ENCODE measurements at places on chromosomes 12 and 14.

DNA sequence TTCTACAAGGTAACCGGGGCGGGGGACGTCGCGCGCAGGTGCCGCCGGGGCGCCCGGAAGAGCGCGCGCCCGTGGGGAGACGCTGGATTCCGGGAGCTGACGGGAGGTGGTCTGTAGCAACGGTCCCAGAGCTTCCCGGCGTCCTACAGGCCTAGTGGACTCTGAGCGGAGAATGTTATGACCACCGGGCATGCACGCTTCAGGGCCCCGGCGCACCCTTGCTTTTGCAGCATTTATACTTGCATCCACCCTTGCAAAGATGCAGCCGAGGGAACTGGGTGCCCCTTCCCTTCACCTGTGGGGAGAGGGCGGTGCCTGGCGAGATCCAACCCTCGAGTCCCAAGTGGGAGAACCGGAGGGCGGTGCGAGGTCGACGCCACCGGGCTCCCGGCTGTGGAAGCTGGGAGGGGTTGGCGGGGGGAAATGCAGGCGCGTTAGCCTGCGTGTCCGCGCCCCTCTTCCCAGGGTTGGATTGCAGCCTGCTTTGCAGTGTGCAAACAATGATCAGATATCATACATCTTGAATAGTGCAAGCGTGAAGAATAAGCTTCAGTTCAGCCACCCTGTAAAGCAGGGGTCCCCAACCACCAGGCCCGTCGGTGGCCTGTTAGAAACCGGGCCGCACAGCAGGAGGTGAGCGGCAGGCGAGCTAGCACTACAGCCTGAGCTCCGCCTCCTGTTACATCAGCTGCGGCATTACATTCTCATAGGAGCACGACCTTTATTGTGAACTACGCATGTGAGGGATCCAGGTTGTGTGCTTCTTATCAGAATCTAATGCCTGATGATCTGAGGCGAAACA lies 576 bp downstream of the ERP29 start:
- DNase-seq = peak; percentile 53

- no peak for DNase-seq
These were observed 705.6 kb upstream of the SEL1L start for GRCh38 chr14:82239223-82239622.

DNA sequence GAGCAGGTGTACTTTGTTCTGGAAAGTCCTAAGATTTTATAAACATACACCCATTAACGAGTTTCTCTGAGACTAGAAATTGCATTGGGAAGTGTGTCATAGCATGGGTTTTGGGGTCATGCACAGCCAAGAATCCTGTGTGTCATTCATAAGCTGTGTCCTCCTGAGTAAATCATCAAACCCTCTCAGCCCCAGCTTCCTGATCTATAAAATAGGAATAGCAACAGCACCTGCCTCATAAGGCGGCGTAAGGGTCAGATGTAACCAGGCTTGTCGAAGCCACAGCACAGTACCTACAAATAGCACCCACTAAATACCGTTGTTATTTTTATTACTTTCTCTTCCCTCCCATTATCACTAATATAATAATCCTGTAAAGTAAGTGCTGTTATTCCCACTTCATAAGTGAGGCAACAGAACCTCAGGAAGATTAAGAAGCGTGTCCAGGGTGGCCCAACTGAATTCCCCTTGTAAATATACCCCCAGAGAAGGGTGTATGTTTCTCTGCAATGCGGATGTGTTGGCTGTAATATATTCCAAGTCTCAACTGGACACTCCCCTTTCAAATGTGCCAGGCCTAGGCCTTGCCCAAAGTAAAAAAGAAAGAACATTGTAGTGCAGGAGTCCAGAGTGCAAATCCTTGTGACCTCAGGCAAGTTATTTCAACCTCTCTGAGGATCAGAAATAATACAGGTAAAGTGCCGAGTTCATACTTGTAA lies 188.3 kb upstream of the BCL2L14 start:
- DNase-seq = no peak

- no peak for DNase-seq
These were observed 1.0 kb downstream of the SMARCD1 start for GRCh38 chr12:50086148-50086547.

GRCh38 chr12:57810450-57810849 lies 8.1 kb downstream of the AVIL start:
- no peak for DNase-seq

DNA sequence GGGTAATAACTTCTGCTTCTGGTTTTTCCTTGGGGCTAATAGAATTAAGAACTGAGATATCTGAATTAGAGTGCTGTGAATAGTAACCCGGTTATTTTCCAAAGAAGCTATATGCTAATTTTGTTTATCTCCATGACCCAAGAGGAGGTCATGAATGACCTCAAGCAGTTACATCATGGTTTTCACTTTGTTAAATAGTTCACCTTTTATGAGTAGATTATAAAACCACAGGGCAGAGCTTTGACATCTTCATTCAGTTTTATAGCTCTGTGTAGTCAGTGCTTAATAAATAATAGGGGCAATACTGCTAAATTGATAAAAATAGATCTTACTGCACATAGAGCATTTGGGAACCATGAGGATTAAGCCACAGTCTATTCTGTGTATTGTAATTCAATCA lies 462.2 kb downstream of the LRIG3 start:
- DNase-seq = no peak

DNA sequence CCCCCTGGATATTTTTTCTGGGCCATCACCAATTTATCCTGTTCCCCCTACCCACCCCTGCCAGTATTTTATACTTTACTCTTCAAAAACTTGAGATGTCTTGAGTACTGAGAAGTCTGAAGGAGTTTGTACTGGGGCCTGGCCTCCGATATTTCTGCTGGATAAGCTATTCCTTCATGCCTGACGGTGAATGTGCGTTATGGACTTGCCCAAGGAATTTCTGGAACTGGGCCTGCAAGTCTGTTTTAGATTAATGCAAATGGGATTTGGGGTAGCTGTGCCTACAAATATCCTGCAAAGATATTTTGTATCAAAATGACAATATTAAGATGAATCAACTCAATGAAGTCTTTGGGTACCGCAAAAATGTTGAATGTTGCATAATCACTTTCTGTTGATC lies at the start of gene PTCSC3:
Gene PTCSC3 (minus strand): TSS at position 199 of the 400 bp plus-strand sequence.
- DNase-seq = no peak

DNA sequence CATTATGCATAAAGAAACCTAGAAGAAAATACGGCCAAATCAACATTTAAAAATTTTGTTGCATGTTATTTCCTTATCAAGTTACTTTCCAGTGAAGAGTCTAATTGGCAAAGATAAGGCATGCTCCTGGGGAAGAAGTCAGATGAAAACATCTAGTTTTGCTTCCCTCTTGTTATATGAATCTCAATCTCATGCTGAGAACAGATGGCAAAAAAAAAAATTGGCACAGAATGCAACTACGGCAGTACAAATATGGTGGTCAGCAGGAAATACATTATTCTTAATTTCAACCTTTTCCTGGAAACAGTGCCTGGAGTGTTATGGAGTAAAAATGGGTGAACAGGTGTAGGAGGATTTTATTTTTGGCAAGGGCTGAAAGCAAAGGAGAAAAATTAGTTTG lies 32.8 kb downstream of the HECTD4 start:
- DNase-seq = no peak

DNA sequence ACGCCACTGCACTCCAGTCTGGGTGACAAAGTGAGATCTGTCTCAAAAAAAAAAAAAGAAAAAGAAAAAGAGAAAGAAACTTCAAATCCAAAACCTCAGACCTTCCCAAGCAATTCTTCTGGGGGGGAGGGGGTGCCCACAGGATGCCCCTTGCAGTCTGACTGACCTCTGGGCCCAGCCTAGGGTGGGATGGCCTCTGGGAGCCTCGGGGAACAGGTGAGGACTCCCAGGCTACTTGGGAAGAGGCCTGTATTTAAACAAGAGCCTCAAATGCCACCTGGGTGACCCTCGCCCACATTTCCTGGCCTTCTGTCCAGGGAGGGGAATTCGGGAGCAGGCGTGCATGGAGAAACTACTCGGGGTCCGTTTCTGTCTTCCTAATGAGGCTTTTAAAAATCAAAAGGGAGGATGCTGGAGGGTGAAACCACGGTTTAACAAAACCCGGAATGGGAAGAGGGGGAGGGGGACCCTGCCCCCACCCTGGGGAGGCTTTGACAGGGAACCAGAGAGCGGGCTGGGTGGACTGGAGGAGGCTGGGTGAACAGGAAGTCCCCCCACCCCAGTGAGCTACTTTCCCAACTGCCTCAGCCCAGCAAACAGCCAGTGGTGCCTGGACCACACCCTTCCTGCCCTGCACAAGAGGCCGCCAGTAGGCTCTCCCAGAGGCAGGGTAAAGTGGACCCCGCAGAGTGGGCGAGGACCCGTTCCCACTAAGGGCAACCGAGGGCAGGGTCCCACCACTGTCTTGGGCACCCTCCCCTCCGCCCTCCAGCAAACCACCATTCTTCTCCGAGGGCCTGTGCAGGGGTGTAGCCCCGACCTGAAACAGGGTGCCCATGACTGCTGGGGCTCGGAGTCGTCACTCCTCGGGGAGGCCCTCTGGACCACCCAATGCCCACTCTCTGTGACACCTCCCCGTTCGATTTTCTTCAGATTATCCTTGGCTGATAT lies 1.5 kb upstream of the FBRSL1 start:
- DNase-seq = no peak

- no peak for DNase-seq
These were observed 82.1 kb downstream of the CCDC92 start for GRCh38 chr12:123890536-123890902.

- DNase-seq = no peak
These were observed 23.7 kb downstream of the SETD1B start for GRCh38 chr12:121827351-121828099.

DNA sequence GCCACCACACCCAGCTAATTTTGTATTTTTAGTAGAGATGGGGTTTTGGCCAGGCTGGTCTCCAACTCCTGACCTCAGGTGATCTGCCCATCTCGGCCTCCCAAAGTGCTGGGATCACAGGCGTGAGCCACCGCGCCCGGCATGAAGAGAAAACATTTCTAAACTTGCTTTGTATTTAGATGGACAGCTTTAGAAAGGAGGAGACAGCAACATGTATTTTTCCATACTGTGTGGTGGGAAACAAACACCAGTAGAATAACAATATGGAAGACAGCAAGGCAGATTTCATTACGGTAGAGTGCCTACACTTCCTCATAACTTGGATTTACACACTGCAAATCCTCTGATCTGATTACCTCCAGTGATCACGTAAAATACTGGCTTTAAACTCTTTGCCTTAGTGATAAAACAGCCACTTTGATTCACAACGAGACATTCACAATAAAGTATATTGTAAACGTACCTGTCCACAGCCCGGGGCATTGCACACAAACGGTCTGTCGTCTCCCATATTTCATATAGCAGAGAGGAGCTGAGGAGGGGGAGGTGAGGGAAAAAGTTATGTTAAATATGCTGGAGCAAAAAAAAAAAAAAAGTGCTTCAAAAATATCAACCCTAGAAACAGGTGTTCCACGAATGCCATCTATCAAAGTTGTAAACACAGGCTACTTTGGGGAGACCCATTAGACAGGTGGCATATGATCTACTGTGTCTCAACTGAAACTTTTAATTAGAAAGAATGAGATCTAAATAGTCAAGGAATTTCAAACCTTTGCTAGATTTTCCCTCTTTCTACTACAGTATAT lies 25.5 kb downstream of the ATF7 start:
- no peak for DNase-seq

GRCh38 chr12:4539167-4539870 lies 629 bp downstream of the RAD51AP1 start:
- no peak for DNase-seq

- no peak for DNase-seq
These were observed 27.0 kb downstream of the SINHCAF start for GRCh38 chr12:31298922-31299321.

- no peak for DNase-seq
These were observed 20.2 kb upstream of the PPP1R13B start for GRCh38 chr14:103867523-103867953.

DNA sequence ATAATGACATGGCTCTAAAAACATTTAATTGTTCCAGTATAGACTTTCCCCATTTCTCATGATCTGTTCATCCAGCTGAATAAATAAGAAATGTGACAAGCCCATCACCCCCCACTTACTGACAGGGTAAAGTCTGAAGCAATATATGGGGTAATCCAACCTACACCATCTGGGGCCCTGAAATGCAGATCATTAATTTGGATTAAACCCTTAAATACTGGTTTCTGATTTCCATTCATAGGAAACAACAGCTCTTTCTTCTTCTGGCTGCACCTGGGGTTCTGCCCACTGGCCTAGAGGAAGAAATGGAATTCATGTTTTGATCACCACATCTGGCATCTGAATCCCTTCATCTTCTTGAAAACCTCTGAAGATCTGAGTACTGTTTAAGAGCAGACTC lies 39.3 kb upstream of the ACSM4 start:
- DNase-seq = no peak

DNA sequence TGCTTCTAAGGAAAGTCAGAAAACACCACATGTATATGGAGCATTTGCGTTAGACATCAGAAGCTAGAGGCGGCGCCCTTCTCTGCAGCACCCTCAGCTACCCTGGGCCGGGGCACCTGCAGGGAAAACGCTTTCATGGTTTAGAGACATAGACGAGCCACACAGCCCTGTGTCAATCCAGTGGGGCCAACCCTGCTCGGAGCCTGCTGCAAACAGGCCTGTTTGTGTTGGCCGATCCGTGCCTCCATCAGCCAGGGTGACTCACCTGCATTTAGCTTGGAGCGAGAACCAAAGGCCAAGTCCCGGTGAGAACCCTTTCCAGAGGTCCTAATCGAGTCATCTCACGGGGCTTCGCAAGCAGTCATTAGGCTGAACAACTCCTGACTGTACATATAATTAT lies 19.5 kb upstream of the FZD10 start:
- DNase-seq = no peak

DNA sequence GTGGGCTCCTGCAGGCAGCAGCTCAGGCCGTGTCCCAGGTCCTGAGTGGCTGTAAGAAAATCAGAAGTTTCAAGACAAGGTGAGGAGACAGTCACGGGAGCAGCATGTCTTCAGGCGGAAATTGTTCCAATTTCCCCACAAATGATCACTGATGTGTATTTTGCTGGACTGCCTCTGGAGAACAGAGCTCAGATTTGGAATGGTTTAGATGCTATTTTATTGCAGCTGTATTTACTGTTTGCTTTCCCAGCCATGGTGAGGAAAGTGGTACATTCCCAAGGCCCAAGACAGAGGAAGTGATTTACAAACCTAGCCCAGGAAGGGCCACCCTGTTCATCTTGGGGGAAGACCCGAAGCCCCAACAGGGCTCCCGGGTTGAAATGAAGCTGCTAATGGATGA lies 195.6 kb downstream of the CHST11 start:
- no peak for DNase-seq

- DNase-seq = no peak
These were observed 2.2 kb downstream of the CDK2AP1 start for GRCh38 chr12:123269395-123269892.
